ENCODE measurements at places on chromosomes 1 and 21. TPM values are rescaled to one million over a fixed set of nuclear protein-coding genes. Genes with fewer than 3 reads are reported as not detected.

Gene CCDC27
- not detected for total RNA-seq

Gene B3GALT2
- total RNA-seq: 0.79 TPM

Gene LCE1C
- total RNA-seq: not detected

Gene ZMPSTE24
- 41.9 TPM for total RNA-seq

Gene NTNG1
- 1.1 TPM for total RNA-seq

Gene KRTAP10-12
- not detected for total RNA-seq

Gene AMY2A
- total RNA-seq: not detected

Gene PLPPR5
- 0.77 TPM for total RNA-seq

Gene A3GALT2
- total RNA-seq: 0.40 TPM

Gene PCBP3
- 4.3 TPM for total RNA-seq

DNA sequence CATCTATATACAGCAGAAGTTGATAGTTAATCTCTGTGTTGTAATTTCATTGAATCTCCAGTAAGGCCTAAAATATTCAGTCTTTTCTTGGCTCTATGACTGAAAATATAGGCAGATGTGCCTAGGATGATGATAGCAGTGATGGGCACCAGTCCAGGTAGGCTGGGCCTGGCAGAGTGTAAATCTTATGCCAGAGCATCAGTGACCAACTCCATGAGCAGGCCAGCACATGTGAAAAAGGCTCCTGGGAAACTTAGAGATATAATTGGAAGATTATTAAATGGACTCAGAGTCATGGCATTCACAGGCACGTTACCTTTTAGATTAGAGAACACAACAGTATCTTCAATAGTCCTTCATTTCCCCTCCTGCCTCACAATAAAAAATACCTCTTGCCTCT lies 20.7 kb upstream of the CYYR1 start:
- no peak for DNase-seq

- DNase-seq: no peak
Observed at GRCh38 chr1:79044974-79045650, 38.6 kb upstream of the ADGRL4 start.

DNA sequence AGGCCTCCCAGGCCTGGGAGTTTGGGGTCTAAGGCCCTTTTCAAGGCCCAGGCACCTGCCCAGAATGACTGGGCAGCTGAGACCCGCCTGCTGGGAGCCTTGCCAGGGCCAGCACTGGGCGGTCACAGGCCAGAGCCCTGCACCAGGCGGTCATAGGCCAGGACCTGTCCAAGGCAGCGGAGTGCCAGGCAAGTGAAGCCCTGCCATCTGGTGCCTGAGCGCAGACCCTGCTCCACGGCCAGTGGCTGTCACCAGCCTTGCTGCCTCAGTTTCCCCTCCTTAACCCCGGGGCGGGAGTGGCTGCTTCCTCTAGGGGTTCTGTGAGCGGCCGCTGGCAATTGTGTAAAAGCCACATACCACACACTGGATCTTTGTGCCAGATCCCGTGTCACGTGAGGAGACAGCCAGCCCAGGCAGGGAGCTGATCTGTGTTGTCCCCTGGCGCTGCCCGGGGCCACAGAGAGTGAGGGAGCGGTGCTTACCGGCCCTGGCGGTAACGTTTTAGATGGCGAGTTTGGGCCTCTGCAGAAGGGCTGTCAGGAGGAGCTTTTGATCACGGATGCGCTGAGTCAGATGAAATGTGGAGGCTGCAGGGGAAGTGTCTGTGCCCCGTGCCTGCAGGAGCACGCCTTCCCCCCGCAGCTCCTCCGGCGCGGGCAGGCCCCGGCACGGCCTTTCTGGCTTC lies 4.6 kb downstream of the COL18A1 start:
- DNase-seq: no peak

DNA sequence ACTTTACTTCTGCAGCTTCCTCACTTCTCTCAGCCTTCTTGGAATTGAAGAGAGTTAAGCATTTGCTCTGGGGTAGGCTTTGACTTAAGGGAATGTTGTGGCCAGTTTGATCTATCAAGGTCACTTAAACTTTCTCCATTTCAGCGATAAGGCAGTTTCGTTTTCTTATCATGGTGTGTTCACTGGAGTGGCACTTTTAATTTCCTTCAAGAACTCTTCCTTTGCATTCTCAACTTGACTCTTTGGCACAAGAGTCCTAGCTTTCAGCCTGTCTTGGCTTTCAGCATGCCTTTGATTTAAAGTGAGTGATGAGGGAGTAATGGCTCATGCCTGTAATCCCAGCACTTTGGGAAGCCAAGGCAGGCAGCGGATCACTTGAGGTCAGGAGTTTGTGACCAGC lies 38.7 kb downstream of the HS2ST1 start:
- DNase-seq: no peak

DNA sequence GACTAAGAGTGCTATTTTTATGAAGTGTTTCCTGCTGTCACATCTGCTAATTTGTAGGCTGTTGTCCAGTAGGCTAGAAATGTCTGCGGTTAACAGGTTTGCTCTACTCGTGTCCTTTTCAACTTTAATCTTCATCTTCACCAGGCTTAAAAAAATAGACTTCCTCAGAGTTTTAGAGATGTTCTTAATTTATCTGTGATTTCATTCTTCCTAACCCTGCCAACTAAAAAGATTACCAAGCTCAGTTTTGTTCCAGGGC lies 66.8 kb downstream of the SASS6 start:
- no peak for DNase-seq

DNA sequence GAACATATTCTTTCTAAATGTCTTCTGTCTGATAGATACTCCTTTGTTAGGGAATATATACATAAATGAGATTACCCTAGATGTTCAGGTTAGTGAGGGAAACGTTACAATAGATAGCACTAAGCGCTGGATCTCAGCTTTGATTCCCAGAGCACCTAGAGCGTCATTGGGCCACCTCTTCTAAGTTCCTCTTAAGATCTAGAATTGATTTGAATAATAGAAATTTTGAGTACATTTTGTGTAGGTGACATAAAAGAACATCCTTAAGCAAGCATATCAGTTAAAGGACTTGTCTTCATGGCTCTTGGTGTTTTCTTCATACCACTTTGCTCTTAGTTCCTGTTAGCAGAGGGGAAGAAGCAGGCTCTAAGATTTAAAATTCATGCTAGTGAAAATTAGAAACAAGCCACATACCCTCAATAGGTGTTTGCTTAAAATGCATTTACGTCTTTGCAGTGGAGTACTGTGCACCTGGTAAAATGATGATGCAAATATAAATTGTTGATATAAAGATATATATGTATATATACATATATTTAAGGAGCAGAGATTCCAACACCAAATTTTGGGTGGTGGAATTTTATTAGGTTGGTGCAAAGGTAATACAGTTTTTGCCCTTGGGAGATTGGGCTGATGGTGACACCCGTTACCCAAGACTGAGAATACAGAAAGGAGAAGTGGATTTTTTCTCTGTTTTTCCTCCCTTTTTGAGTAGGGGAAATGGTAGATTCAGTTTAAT lies 47.1 kb downstream of the DYRK1A start:
- no peak for DNase-seq

Data from progenitor cell of endocrine pancreas (in vitro differentiated cells).